ENCODE measurements at places on chromosomes 3 and 15.

- no peak for DNase-seq
Measured at GRCh38 chr3:196287090-196287439, 461 bp downstream of the PCYT1A start.

DNA sequence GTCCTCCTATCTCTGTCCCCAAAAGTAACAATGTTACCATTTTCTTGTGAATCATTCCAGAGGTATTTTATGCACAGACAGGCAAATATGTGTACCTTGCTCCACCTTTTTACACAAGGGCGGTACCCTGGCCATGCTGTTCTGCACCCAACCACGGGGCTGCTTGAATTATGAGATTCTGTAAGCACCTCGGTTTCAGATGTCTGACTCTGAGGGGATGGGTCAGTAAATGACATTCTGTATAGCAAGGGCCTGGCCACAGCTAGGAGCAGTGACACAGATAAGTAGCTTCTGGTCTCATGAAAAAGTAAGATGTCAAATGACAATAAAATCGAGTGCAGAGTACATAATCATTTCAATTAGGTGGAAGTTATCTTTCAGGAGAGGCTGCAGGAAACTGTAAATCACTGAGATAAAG, 30.4 kb upstream of the FLNB start:
- no peak for DNase-seq

- DNase-seq: no peak
Measured at GRCh38 chr3:123682302-123682701, 97.4 kb upstream of the HACD2 start.

- DNase-seq: no peak
Measured at GRCh38 chr3:28101705-28102104, 139.7 kb upstream of the CMC1 start.

GRCh38 chr15:76105391-76105790, 45.6 kb downstream of the TMEM266 start:
- no peak for DNase-seq

- DNase-seq: no peak
Measured at GRCh38 chr3:168205451-168205850, 109.7 kb upstream of the GOLIM4 start.

GRCh38 chr3:45972534-45973402, 22.9 kb downstream of the FYCO1 start:
- DNase-seq: no peak

DNA sequence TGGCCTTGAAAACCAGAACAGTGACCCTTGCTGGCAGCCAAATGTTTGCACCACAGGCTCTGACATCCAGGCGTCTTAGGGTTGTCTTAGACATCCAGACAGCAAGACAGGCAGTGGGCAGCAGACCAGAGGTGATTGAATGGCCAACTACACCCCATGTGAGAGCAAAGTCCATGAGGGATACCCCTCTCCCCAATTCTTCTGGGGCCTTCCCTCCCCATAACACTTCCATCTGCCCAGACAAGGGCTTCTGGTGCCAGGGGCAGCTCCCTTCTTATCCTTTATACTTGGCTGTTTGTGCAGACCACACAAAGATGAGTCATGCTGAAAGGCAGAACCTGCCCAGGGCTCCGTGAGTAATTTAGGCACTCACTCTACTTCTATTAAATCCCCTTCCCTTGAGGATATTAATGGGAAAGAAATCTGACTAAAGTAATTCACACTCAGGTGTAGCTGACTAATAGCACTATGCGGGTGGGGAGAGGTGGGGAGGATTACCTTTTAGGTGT, 257.9 kb downstream of the UACA start:
- no peak for DNase-seq

DNA sequence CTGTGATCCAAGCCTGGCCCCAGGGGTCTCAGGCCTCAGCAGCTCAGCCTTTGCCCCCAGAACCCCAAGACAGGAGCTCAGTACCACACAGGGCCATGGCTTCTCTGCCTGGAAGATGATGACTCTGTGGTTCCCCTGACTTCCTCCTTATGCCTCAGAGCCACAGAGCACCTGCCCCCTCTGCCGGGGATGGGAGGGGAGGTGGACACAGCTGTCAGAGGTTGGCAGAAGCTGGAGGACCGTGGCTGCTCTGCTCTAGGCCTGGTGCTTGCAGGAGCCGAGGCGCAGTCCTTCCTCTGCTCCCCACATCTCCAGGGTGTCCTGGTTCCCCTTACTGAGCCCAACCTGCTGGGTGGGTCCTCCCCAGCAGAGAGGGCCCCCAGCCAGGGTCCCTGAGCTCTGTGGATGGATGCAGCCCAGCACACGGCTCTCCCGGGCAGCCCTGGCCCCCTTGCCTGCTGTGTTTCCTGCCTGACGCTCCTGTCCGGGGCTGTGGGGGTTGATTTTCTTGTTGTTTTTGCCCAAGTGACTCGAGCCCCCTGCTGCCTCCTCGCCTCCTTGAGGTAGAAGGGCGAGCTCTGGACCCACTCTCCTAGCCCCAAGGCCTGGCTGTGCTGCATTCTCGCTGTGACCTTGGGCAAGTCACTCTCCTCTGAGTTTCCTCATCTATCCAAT, 36.6 kb downstream of the PSTPIP1 start:
- DNase-seq: peak; percentile 8

- no peak for DNase-seq
Measured at GRCh38 chr15:37377428-37377827, 277.1 kb upstream of the MEIS2 start.

Measured in activated CD4-positive, alpha-beta T cell treated with anti-CD3 and anti-CD28 coated beads for 1 hour (primary cell).